Activated CD4-positive, alpha-beta T cell treated with anti-CD3 and anti-CD28 coated beads for 48 hours (primary cell): ENCODE measurements at places on chromosomes 1 and 21.

DNA sequence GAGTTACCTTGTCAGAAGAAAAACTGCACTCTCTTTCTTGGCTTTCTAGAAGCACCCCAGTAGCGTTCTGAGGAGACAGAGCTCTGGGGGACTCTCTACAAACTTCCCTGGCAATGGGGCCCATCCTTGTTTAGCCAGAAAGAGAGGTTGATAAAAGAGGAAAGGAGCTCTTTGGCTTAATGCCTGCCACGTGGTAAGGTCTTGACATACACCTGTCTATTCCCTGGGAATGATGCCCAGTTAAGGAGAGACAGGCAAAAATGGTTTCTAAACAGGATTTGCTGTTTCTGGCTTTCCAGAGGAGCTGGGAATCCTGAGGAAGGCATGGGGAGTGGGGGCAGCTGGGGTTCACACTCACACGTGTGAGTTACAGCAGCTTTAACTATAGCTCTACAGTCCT lies 30.2 kb upstream of the IL20 start:
- DNase-seq, result no peak

GRCh38 chr21:39984286-39984991 lies 117.2 kb downstream of the PCP4 start:
- no peak for DNase-seq

DNA sequence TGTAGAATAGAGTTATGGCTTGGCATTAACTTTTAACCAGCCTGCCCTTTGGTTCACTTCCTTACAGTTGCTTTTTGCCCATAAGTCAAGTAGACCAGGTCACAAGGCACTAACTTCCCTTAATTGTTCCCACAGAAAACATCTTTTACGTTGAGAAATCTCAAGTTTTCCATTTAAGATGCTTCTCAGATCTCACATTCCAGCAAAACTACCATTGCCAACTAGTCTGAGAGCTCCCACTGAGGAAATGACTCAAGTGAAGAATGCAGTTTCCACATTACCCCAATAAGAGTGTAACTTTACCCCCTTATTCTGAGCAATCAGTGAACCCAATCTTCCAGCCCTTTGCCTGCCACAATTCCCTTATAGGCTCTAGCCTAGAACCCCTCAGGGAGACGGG lies 502.2 kb upstream of the OLFM3 start:
- DNase-seq, result no peak

DNA sequence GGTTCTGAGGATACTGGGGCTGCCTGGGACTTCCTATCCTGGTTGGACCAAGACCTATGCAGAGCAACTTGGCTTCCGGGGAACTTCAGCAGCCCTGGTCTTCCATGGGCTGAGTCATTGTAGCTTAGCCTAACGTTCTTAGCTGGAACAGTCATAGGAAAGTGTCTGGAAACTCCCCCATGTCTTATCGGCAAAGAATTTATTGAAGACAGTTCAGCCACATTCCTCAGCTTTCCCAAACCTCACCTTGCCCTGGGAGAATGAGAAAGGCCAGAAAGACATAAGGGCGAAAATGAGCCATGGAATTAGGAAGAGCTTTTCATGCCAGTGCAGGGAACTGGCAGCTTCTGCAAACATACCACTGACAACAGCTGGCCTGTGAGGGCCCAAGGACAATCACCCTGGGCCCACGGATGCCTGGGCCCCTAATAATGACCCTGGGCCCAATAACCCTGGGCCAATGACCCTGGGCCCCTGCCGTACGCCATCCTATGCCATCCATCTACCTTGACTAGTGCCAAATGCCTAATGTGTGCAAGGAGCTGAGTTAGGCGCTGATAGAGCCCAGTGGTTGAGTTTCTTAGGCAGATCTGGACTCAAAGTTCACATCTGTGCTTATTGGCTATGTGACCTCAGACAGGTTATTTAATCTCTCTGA lies 114.4 kb upstream of the GADD45A start:
- no peak for DNase-seq

DNA sequence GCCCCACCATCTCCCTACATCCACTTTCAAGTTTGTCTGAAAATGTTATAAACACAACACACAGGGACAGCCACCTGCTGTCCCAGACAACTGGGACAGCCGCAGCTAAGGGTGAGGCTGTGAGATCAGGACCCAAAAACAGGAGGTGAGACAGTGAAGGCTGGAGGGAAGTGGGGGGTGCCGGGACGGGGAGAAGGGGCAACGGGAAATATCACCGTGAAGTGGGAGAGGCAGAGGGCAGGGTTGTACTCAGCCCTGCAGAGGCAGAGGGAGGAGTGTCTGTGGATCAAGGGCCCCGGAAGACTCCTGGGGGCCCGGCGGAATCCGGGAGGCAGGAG lies 114.4 kb downstream of the CASZ1 start:
- no peak for DNase-seq
